Effector memory CD8-positive, alpha-beta T cell (primary cell): ENCODE measurements at places on chromosomes 7 and 10.

DNA sequence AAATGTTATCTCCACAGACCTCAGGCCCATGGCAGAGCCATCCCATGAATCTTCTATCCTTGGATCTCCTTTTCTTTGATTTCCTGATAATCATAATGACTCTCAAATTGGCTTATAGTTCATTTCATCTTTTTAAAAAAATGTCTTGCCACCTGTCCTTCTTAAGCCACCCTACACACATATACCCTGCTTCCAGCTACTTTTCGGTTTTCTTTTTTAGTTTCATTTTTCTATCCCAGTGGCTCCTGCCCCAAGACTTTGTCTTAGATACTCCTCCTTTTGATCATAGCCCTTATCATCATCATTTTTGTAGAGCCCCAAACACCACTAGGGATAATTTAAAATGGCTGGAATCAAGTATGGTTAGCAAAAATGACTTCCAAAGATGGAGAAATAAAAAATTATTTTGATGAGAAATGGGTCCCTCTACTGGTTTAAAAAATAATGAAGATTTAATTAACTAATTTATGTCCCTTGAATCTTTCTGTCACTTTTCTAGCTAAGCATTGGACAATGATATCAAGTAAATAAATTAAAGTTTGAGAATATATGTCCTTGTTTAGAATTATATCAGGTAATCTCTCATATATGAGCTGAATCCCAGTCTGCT is 277.3 kb upstream of the SEMA3D start:
- H3K4me3 ChIP-seq: no peak overlapping the region
- peaks cover 3% of the 10 kb centered on the region for H3K36me3 ChIP-seq
- H3K27ac ChIP-seq: no peak overlapping the region
- DNase-seq: no peak

GRCh38 chr7:156067156-156067555 is 254.9 kb upstream of the SHH start:
- no peak for DNase-seq
- H3K36me3 ChIP-seq: no peaks in the 10 kb centered on the region
- no peak overlapping the region for H3K4me3 ChIP-seq
- H3K27me3 ChIP-seq: peaks cover 8% of the 10 kb centered on the region
- no peaks in the 10 kb centered on the region for H3K4me1 ChIP-seq
- H3K27ac ChIP-seq: no peak overlapping the region

GRCh38 chr10:124146483-124146882 is 53.1 kb upstream of the CHST15 start:
- H3K4me1 ChIP-seq: peaks cover 4% of the 10 kb centered on the region
- no peak overlapping the region for H3K4me3 ChIP-seq
- no peak for DNase-seq
- H3K27ac ChIP-seq: no peak overlapping the region
- H3K27me3 ChIP-seq: peaks cover 10% of the 10 kb centered on the region
- no peaks in the 10 kb centered on the region for H3K36me3 ChIP-seq

DNA sequence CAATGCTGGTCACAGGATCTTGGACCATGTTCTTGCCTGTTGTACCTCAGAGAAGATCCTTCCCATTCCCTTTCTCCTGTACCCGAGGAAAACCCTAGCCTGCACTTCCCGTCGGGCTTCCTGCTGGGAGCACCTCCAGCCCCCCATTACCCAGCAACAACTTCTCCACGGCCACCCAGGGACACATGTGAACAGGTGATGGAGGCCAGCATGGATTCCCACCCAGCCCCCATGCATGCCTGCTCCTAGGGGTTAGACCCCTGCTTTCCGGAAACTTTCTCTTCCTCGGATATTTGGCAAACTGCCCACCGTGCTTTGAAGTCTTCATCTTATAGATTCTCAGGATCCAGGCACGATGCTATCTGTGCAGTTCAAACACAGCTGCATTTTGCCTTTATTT is 67.3 kb downstream of the CALML3 start:
- peaks cover 50% of the 10 kb centered on the region for H3K27me3 ChIP-seq
- no peak overlapping the region for H3K27ac ChIP-seq
- DNase-seq: no peak
- no peak overlapping the region for H3K4me3 ChIP-seq
- H3K36me3 ChIP-seq: no peaks in the 10 kb centered on the region

DNA sequence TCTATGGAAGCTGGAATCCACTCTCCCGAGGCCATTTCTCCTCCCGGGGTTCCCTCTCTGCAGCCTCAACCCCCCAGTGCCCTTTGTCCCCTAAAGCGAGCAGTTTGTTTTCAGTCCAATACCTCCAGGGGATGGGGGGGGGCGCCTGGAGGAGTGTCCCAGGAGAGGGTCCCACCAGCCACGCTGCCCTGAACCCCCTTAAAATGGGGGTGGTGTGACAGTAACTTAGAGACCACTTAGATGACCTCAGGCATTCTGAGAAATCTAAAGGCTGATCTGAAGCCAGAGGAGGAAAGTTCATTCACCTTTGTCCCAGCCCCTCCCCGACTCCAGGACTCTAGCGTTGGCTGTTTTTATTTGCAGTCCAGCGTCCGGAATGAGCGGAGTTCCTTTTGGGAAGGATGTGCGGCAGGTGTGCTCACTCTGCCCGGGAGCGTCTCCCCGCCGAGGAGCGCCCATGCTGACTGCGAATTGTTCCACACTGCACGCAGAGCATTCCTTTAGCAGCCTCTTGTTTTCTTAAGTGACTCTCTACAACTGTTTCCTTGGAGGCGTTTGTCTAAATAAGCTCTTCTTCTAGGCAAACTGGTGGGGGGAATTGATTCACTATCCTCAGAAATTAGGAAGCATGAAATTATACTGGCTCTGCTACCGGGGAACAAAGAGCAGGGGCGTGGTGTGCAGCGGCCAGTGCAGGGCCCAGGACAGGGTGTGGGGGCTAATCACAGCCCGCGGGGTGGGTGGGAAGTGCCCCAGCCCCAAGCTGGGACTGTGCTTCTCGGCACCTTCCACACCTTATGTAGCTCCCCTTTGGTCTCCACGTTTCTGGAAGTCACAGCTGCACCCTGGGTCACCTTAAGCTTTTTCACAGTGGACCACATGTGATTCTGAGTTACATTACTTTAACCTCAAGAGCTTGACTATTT is 46.3 kb downstream of the SYPL1 start:
- no peak overlapping the region for H3K27ac ChIP-seq
- H3K27me3 ChIP-seq: no peaks in the 10 kb centered on the region
- H3K36me3 ChIP-seq: peaks cover 2% of the 10 kb centered on the region
- DNase-seq: no peak

- H3K27me3 ChIP-seq: no peaks in the 10 kb centered on the region
- peak overlapping the region; percentile 77 for H3K27ac ChIP-seq
- H3K4me3 ChIP-seq: peak overlapping the region; percentile 32
- peaks cover 62% of the 10 kb centered on the region for H3K4me1 ChIP-seq
These were observed 167.3 kb upstream of the KLF14 start for GRCh38 chr7:130901209-130901783.

DNA sequence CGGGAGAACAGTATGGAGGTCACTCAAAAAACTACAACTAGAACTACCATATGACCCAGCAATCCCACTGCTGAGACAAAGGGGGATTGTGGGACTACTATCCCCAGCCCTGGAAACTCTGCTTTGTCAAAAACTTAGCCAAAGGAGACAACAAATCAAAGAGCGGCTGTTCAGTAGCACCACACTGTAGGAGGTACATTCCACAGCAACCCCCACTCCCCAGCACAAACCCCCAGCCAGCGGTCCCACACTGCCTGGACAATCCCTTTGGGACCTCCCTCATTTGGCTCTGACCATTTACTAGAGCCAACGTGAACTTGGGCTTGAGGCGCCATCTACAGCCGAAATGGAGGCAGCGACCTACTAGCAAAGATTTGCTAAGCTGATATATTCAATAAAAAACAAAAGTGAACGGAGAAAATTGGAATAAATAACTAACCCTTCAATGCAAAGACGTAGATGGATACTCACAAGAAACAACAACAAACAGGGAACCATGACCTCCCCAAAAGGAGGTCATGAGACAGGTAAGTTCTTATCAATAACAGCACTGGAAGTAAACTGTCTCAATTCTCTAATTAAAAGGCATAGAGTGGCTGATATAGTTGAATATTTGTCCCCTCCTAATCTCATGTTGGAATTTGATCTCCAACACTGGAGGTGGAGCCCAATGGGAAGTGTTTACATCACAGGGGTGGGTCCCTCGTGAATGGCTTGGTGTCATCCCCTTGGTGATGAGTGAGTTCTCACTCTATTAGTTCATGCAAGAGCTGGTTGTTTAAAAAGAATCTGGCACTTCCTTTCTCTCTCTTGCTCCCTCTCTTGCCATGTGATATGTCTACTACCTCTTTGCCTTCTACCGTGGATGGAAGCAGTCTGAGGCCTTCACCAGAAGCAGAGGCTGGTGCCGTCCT is 119.0 kb upstream of the KCNMA1 start:
- H3K27me3 ChIP-seq: peaks cover 4% of the 10 kb centered on the region
- H3K4me3 ChIP-seq: no peak overlapping the region
- H3K4me1 ChIP-seq: no peaks in the 10 kb centered on the region
- H3K36me3 ChIP-seq: no peaks in the 10 kb centered on the region
- no peak for DNase-seq
